Left cardiac atrium (tissue), 4 donors: ENCODE measurements at places on chromosomes 1 and 21.

DNA sequence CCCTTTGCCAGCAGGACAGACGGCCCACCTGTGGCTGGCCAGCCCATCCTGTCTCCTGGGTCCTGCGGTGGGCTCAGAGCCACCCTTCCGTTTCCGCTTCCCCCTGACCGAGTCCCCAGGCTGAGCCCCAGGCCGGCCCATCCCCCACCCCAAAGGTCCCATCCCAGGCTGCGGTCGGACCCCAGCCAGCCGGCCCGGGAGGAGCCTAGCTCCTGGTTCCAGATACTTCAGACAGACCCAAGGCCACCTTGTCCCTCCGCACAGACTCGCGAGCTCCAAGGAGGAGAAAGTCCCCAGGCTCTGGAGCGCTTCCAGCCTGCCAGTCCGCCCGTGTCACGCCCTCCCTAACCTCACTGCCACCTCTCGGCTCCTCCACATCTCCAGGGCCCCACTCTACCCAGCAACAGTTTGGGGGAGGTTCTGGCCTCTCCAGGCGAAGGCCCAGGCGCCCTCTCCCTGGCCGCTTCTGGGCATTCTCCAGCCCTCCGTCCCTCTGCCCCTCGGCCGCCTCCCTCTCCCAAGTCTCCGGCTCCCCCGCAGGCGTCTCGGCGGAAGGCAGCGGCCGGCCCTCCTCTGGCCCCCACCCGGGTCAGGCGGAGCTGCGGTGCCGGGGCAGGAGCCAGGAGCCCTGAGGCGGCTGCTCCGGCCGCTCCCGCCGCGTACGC, 835 bp downstream of the LRRN2 start:
- no peak for DNase-seq

GRCh38 chr21:39016740-39017315, 166.4 kb downstream of the PSMG1 start:
- DNase-seq: no peak

GRCh38 chr1:94714152-94714551, 106.0 kb upstream of the SLC44A3 start:
- no peak for DNase-seq

DNA sequence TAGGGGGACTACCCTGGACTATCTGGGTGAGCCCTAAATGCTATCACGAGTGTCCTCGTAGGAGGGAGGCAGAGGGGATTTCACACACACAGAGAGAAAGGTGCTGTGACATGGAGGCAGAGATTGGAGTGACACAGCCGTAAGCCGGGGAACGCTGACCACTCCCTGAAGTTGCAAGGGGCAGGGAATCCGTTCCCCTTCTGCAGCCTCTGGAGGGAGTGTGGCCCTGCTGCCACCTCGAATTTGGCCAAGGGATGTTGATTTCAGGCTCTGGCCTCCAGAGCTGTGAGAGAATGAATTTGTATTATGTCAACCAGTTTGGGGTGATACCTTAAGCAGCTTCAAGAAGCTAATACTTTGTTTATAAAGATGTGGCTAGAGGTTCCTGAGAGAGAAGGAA, 137.7 kb downstream of the ACTL8 start:
- DNase-seq: no peak

DNA sequence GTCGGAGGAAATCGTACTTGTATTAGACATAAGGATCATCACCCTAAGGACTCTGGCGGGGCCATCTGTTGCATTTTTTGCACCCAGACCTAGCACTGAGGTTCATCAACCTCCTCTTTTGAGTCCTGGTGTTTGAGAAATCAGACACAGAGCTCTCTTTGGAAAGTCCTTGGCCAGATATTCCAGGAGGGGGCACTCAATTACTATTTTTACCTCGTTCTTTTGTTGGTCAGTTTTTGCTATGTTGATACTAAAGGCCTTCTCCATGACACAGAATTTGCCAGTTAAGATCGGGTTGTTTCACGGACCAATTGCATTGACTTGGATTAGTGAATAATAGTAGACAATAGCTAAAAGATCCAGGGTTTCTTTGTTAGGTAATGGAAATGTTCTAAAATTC, 711.2 kb downstream of the KCNT2 start:
- DNase-seq: no peak

- DNase-seq: no peak
Measured at GRCh38 chr21:33028773-33029384, 3.1 kb downstream of the OLIG2 start.

GRCh38 chr1:85295006-85295431, 18.6 kb upstream of the BCL10 start:
- no peak for DNase-seq

- no peak for DNase-seq
Measured at GRCh38 chr1:74388855-74389254, 123.6 kb downstream of the LRRC53 start.

GRCh38 chr1:219439376-219439775, 173.5 kb downstream of the ZC3H11B start:
- no peak for DNase-seq

GRCh38 chr1:94031591-94031990, 89.4 kb downstream of the ABCA4 start:
- DNase-seq: no peak

DNA sequence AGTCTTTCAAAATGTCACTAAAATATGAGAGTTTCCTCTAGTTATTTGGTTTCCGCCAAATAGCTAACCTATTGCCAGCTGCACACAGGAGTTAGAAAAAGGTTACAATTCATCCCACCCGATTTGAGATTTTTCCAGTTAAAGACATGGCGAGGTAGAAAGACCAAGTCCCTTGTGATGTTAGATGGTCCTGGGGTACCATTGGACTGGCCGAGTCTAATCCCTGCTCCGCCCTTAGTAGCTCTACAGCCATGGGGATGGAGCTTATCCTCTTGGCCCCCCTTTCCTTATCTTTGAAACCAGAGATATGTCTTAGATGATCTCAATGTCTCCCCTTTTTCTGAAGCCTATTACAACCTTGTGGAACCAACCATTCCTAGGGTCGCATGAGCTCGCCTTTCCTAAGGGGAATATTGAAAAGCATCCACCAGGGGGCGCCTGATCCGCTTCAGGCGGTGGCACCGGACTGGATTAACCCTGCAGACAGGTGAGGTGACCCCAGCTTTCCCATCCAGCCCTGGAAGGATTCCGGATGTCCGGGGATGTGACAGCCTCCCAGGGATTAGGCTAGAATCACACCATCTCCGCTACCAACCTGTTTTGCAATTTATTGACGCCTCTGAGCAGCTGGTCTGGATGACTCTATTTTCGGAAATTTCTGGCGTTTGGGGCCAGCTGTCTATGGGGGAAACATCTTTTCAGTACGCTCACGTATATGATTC, 68.3 kb upstream of the SIM2 start:
- peak; percentile 59 for DNase-seq

DNA sequence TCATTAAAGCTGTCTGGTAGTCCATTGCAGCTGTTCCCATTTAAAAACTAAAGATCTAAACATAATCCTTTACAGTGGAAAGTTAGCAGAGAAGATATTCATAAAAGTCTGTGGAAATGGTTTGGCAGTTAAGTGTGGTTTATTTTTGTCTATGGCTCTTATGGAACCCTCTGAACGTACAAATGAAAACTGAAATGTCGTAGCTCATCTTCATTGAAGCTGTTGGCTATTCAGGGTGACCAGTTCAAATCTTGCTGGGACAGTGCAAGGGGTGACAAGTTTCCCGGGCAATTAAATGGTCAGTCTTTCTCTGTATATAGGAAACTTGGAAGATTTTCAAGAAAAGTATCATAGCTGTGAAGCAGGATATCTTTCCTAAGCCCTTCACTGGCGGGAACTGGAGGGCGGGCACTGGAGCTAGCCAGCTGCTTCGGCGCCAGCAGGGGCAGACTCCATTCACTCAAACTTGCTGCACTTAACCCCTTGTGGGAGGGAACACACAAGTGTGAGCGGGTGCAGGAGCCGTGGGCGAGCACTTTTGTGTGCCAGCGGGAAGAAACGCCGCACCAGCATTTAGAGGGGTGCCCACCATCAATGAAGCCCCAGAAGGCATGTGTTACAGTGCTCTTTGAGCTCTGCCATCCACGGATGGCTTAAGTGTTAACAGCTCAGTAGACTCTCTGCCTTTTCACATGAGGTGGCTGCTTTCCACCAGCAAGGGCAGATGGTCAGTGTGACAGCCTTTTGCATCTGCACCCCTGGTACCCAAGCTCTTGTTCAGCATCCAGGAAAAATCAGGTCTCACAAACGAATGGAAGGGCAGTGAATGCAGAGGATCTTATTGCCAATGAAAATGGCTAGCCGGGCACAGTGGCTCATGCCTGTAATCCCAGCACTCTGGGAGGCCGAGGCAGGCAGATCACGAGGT, 232.1 kb upstream of the KAZN start:
- peak; percentile 45 for DNase-seq

DNA sequence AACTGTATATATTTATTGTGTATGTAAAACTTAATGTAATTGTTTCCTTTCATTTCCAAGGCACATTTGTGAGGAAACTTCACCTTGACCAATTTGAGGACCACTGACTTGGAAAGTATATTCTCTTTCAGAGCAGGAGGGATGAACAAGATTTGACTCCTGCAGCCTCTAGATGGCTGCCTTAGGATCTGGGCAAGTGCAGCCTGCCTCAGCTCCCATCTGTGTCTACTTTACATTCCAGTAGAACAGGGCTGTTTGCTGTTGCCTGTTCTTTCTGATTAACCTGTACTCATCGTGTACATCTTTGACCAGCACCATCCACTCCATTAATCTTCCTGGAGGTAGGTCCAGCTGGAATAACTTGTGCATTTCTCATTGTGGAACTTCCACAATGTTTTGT, 312.8 kb downstream of the HLX start:
- DNase-seq: no peak

- DNase-seq: no peak
Measured at GRCh38 chr1:6852136-6852890, 67.1 kb downstream of the CAMTA1 start.

DNA sequence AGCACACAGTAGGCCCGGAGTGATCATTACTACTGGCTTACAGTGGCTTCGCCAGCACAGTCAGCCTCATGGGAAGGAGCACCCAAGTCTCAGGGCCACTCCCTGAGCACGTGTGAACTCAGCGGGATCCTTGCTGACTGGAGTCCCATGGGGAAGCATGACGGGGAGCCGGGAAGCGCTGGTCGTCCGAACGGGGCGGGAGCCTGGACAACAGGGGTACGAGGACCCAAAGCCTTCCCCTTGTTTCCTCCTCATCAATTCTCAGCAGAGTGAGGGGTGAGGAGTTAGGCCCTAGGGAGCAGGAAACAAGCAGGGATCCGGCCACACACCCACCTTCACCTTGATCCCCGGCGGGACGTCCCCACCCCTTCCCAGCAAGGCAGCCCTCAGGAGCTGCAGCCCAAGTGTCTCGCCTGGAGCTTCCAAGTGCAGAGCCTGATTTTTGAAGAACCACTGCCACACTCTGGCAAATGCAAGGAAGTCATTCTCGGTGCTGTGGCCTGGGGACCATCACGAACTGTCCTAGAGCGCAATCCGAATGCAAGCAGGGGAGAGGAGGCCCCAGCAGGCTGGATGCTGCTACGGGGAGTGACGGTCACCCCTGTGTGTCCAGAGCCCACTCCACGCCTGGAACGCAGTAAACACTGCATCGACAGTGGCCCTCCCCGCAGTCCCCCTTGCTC, 35.5 kb downstream of the TOMM20 start:
- DNase-seq: peak; percentile 59
